Neuronal stem cell (in vitro differentiated cells): ENCODE measurements at places on chromosomes 5 and 9.

- H3K36me3 ChIP-seq = peaks cover 2% of the 10 kb centered on the region
- H3K4me3 ChIP-seq = no peak overlapping the region
- DNase-seq = no peak
- H3K27ac ChIP-seq = no peak overlapping the region
- no peaks in the 10 kb centered on the region for H3K27me3 ChIP-seq
These were observed 186.0 kb downstream of the NR2F1-AS1 start for GRCh38 chr5:93395010-93395409.

DNA sequence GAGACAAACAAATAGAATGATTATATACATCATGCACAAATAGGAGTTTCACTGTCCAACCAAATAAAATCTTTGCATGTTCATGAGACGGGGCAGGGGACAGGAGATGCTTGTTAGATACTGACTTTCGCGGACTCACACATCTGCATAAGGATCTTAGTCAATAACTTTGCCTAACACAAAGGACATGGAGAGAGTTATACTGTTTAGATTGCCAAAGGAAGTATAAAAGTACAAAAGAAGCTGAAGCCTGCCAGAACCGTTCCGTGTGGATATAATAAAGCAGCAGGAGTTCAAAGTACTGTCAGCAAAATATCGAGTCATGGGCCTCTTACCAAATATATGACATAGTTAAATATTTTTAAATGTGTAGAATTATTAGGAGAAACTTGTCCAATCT is 1148.4 kb downstream of the EFNA5 start:
- no peak overlapping the region for H3K4me3 ChIP-seq
- no peak for DNase-seq
- H3K36me3 ChIP-seq = no peaks in the 10 kb centered on the region
- H3K27ac ChIP-seq = no peak overlapping the region
- H3K4me1 ChIP-seq = no peaks in the 10 kb centered on the region

DNA sequence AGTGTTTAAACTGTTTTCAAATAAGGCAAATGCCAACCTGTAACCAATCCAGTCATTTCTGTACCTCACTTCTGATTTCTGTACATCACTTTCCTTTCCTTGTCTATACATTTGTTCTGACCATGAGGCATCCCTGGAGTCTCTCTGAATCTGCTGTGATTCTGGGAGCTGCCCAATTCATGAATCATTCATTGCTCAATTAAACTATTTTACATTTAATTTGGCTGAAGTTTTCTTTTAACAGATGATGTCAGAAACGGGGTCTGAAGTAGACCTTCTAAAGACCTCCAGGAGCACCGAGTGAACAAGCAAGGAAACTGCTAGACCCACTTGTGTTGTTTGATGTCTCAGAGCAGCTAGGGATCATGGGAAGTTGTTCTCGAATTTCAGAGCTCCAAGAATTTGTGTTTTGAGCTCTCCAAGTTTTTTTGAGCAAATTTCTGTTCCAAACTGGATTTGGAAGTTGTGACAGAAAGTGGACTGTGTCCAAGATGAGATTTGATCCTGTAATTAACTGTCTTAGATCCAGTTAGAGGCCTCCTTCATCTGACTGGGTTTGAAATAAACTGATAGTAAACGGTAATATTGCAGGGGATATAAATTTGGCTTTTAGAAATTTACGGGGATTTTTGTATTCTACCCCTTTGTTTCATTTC is 490.8 kb upstream of the ST8SIA4 start:
- H3K4me3 ChIP-seq = no peak overlapping the region
- no peaks in the 10 kb centered on the region for H3K27me3 ChIP-seq
- peaks cover 3% of the 10 kb centered on the region for H3K4me1 ChIP-seq
- no peaks in the 10 kb centered on the region for H3K36me3 ChIP-seq
- no peak for DNase-seq
- H3K27ac ChIP-seq = no peak overlapping the region

- no peaks in the 10 kb centered on the region for H3K4me1 ChIP-seq
- H3K27ac ChIP-seq = no peak overlapping the region
- H3K36me3 ChIP-seq = peaks cover 53% of the 10 kb centered on the region
- no peak overlapping the region for H3K4me3 ChIP-seq
- no peak for DNase-seq
- no peaks in the 10 kb centered on the region for H3K27me3 ChIP-seq
These were observed 16.1 kb downstream of the PCBD2 start for GRCh38 chr5:134920848-134921575.

DNA sequence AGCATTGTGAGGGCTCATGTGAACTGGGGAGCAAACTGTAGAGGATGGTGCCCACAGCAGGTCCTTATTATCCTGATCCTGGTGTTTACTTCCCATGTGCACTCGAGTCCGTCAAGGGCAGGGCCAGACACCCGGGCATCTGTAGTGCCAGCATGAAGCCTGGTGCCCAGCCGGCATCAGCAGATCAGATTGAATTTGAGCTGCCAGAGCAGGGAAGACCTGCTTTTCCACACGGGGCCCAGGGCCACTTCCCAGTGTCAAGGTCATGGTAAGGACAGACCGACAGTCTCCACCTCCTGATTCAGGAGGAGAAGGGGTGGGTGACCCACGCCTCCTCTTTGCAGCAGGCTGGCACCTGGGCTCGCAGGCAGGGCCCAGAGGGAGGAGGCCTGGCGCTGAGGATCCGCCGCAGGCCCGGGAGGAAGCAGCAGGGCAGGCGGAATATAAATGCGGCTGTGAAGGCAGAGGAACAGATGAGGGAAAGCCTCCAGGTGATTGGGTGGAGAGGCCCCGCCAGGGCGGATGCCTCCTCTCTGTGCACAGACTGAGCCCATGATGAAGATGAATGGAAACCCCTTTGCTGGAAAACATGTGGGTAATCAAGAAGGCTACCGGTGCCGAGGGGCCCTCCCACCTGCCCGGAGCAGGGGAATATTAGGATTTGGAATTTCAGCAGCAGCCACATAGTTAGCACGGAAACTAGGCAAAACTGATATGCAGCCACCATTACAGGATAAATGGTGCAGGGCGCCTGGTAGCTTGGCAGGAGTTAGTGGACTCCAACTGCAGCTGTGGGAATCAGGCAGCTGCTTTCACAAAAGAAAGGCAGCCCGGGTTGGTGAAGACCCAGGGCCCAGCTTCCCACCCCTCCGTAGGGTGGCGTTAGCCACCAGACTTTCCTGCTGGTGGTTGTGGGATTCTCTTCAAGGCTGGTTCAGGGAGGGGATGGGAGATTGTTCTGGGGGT is 114.9 kb downstream of the GAPVD1 start:
- no peak for DNase-seq
- peaks cover 2% of the 10 kb centered on the region for H3K36me3 ChIP-seq
- H3K4me3 ChIP-seq = no peak overlapping the region
- no peak overlapping the region for H3K27ac ChIP-seq

DNA sequence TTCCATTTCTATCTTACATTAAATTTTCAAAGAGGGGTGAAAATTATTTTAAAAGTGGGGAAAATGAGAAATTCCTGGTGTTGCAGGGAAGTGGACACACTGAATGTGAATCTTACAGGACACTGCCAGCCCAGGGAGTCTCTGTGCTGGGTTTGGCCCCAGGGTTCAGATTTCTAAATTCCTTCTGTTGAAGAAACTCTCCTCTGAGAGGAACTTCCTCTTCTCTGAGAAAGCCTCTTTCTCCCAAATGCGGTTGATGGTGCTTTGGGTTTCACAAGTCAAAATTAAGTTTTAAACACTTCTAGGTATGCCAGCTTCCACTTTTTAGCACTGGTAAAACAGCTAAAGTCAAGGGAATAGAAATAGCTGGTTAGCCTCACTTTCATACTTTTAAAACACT is 317.9 kb upstream of the ITGA1 start:
- H3K4me3 ChIP-seq = no peak overlapping the region
- H3K4me1 ChIP-seq = peaks cover 8% of the 10 kb centered on the region
- no peaks in the 10 kb centered on the region for H3K27me3 ChIP-seq
- H3K36me3 ChIP-seq = no peaks in the 10 kb centered on the region
- no peak overlapping the region for H3K27ac ChIP-seq

DNA sequence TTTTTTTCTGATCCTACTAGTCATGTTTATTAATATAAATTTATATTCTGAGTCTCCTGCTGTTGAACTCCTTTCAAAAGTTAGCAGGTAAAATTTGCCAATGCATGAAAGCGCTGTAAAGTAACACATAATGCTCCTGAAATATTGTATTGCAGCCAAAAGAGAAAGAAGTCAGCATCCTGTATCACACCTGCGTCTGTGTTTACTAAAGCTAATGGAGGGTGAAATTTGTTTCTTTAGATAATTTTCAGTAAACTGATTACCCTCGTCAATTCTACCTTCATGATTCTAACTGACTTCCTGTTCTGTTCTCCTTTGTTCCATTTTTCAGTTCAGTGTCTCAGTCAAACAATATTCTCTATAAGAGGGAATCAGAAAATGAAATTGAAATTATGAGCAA is 415.4 kb downstream of the CDH9 start:
- H3K36me3 ChIP-seq = no peaks in the 10 kb centered on the region
- no peaks in the 10 kb centered on the region for H3K27me3 ChIP-seq

DNA sequence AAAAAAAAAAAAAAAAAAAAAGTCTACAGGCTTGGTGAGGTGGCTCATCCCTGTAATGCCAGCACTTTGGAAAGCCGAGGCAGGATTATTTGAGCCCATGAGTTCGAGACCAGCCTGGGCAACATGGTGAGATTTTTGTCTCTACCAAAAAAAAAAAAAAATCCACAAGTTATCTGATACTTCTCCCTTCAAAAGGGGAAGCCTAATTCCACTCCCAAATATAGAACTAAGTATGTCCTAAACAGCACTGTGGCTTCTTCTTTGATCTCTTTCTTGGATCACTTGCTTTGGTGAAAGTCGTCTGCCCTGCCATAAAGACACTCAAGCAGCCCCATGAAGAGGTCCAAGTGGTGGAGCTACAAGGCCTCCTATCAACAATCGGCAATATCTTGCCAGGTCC is 18.8 kb upstream of the STING1 start:
- no peaks in the 10 kb centered on the region for H3K4me1 ChIP-seq
- H3K27ac ChIP-seq = no peak overlapping the region
- H3K36me3 ChIP-seq = no peaks in the 10 kb centered on the region

GRCh38 chr5:55218967-55219366 is 8.1 kb downstream of the MCIDAS start:
- H3K4me1 ChIP-seq = peaks cover 7% of the 10 kb centered on the region
- peaks cover 33% of the 10 kb centered on the region for H3K27me3 ChIP-seq
- no peak for DNase-seq
- no peak overlapping the region for H3K27ac ChIP-seq
- no peaks in the 10 kb centered on the region for H3K36me3 ChIP-seq
- H3K4me3 ChIP-seq = no peak overlapping the region

DNA sequence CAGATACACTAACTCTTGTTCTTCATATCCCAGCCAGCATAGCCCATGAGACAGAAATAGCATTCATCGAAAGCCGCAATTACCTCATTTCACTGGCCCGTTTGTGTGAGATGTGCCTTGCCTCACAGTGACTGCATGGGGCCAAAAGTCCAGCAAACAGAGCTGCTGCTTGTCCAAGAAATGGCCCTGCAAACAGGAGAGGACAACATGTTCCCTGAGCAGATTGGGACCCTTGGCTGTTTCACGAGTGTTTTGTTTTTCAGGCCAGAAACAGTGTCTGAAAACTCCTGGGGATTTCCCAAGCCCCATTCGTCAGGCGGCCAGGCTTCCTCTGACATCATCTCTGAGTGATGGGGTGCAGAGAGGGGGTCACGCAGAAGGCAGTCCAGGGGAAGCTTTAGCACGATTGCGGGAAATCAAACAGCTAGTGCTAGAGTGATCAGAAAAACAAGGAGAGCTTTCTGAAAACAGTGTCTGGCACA is 503.6 kb upstream of the PAPPA start:
- no peak overlapping the region for H3K4me3 ChIP-seq
- H3K27ac ChIP-seq = no peak overlapping the region
- H3K27me3 ChIP-seq = no peaks in the 10 kb centered on the region

GRCh38 chr5:132254321-132254977 is 3.0 kb upstream of the PDLIM4 start:
- peaks cover 25% of the 10 kb centered on the region for H3K4me1 ChIP-seq
- no peak overlapping the region for H3K27ac ChIP-seq
- no peaks in the 10 kb centered on the region for H3K36me3 ChIP-seq
- H3K27me3 ChIP-seq = peaks cover 3% of the 10 kb centered on the region

DNA sequence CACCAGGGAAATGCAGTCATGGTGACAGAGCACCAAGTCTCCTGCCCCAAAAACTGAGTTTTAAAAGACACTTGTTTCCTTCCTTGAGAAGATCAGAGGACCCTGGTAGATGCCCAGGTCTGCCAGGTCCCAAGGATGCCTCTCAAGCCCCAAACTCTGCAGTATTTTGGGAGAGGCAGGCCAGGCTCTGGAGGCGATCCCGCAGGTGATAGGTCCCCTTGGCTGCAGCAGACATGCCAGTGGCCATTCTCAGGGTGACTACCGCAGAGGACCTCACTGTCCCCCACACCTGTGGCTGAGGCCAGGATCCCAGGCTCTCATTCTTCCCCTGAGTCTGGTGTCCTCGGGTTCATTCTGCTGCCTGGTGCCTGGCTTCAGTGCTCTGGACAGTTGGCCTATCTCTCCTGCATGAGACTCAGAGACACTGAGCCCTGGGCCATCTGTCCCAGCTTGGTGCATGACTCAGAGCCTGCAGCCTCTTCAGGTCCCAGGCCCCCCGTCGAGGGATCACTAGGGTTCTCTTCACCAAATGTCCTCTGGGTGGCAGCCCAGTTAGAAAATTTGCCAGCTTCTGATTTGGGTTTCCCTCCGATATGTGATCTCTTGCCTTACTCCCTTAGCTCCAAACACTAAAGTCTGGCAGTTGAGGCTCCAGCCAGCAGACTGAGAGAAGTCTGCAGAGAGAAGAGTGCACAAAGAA is 59.7 kb upstream of the GARNL3 start:
- no peak for DNase-seq
- H3K27ac ChIP-seq = no peak overlapping the region
- peaks cover 1% of the 10 kb centered on the region for H3K4me1 ChIP-seq

DNA sequence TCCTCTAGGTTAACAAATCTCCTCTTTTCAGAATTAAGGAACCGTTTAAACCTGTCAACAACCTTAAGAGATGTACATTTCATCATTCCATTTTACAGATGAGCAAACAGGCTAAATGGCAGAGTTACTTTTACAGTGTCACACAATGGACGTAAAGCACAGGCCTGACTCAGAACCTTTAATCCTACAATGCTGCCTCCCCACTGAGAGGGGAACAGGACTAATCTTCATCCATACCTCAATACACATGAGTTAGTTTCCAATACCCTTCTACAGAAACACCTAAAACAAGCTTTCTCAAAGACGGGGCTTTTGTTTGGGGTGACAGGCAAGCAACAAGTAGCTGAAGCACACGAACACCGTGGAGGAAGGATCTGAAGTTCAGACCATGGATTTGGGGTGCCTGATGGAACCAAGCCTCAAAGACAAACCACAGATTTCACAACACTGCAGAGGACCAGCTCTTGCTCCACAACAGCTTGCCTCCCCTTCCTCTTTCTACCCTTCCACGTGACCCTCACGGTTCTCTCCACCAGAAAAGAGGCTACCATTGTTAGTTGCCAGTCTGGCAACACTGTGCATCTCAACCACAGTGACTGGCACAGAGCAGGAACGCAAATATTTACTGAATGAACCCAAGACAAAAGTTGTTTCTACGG is 1.8 kb downstream of the RNF130 start:
- peak overlapping the region; percentile 94 for H3K4me3 ChIP-seq
- no peak for DNase-seq
- peaks cover 20% of the 10 kb centered on the region for H3K36me3 ChIP-seq
- H3K4me1 ChIP-seq = peaks cover 6% of the 10 kb centered on the region
- peaks cover 2% of the 10 kb centered on the region for H3K27me3 ChIP-seq

DNA sequence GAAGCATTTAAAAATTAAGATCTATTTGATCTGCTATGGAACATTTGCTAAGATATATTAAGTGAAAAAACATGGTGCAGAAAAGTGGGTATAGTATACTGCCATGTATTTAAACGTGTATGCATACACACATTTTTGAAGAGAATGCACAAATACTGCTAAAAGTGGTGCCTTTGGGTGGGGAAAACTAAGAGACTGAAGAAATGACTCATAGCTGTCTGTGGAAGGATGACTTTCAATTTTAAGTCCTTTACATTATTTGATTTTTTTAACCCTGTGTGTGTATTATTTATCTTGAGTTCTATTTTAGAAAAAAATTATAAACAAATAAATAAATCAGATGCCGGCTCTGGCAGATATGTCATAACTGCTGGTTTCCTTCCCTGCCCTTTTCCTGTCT is 120.7 kb upstream of the SLIT3 start:
- peaks cover 5% of the 10 kb centered on the region for H3K4me1 ChIP-seq
- no peak overlapping the region for H3K27ac ChIP-seq
